KG1 (cell line): ENCODE measurements at places on chromosomes 3 and 15.

GRCh38 chr3:127166501-127167065, 26.3 kb upstream of the PRR23E start:
- no peak for DNase-seq

DNA sequence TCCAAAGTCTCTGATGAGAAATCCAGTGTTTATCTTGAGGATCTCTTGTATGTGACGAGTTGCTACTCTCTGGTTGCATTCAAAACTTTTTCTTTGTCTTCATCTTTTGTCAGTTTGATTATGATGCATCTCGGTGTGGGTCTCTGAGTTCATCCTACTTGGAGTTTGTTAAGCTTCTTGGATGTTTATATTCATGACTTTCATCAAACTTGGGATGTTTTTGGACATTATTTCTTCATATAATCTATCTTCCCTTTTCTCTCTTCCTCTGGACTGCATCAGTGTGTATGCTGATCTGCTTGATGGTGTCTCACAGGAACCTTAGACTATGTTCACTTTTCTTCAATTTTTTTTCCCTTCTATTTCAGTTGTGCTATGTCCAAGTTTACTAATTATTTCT, 320.4 kb downstream of the TLE3 start:
- no peak for DNase-seq

- DNase-seq = no peak
Measured at GRCh38 chr3:170753421-170754310, 116.3 kb downstream of the RPL22L1 start.

GRCh38 chr3:62566022-62566557, 192.7 kb upstream of the FEZF2 start:
- DNase-seq = no peak

DNA sequence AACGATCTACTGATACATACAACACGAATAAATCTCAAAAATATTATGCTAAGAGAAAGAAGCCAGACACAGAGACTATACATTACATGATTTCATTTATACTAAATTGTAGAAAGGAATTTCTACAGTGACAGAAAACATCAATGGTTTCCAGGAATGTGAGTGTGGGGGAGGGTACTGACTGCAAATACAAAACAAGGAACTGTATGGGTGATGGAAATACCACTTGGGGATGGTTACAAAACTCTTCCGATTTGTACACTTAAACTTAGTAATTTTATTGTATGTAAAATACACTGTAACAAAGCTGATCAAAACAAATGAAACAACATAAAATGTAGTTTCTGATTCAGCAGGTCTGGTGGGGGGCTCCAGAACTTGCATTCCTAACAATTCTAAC, 45.8 kb upstream of the IP6K2 start:
- DNase-seq = no peak

- no peak for DNase-seq
Measured at GRCh38 chr3:127786353-127787070, 35.8 kb downstream of the MGLL start.

DNA sequence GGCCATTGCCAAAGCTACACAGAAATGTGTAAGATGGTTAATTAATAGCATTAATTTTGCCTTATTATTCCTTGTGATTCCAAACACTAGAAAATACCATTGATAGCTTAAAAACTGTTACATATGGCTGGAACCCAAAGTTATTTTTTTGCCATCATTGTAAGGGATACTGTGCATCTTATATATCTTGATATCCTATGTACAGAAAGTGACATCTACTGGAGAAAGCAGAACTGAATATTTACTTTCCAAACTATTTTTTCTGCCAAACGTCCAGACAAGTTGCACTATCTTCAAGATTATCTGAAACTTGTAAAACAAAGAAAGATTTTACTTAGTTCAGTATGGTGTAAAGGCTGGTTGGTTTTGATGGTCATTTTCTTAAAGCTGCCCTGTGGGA, 33.3 kb upstream of the MEIS2 start:
- no peak for DNase-seq

DNA sequence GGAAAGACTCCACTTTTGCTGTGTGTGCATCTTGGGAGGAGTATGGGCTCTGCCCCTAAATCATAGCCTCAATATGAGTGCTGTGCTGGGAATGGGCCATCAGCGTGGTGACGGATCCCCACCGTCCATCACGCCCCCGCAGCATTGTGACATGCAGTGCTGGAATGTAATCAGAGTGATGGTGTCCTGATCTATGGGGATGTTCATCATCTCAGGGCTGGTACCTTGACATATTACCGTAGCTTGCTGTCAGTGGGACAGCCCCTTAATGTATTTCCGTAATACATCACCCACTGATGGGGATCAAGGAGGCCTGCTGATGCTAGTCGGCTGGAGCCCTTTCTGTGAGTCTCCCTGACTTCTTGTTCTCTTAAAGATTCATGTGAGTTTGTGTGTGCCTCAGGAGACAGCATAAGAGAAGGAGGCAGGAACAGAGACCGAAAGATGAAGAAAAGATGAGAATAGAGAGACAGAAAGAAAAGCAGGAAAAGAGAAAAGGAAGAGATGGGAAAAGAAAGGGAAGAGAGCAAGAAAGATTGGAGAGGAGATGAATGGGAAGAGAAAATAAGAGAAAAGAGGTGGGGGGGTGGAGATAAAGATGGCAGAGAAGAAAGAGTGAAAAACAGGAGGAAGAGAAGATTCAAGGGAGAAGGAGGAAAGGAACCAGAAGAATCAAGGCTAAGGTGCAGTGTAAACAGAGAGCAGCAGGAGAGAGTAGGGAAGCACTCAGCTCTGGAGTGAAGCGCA, 183.7 kb downstream of the RPLP1 start:
- DNase-seq = no peak

DNA sequence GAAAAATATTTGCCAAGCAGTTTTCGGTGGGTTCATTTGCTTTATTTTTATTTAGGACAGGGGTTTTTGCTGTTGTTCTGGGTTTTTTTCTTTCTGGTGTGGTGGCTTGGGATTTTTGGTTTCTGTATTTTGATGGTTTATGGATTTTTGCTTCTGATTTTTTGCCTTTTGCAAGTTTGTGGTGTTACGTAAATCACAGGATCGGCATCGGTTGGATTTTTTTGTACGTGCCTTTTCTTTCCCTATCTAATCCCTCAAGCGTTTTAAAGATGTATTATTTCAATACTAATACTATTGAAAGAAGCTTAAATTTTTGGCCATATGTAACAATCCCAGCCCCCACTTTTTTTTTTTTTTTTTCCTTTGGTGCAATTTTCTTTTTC, 782 bp upstream of the BCL6 start:
- no peak for DNase-seq

DNA sequence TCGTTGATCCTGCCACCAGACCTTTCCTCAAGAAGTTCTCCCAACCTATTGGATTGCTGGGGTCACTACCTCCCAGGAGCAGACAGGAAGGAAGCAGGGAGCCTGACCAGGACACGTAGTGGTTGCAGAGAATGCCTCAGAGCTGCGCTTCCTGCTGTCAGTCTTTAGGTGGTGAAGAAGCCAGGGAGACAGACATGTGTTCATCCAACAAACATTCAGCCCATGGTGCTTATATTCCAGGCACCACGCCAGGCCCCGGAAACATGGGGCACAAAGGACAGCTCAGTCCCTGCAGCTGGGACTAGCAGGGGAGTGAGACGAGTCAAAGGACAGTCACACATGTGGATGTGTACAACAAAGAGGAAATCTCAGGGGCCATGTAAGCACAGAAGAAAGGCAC, 26.0 kb upstream of the CORO2B start:
- DNase-seq = no peak
